Trophoblast cell (in vitro differentiated cells and primary cell): ENCODE measurements at places on chromosomes 5 and 9.
A peak's percentile ranks its signal among the peaks of the same experiment; 100 is the strongest.

- DNase-seq: no peak
Measured at GRCh38 chr5:117072439-117072838, 497.8 kb upstream of the SEMA6A start.

GRCh38 chr5:36705055-36705454 is 98.6 kb downstream of the SLC1A3 start:
- DNase-seq: no peak

GRCh38 chr5:14809369-14810155 is 62.0 kb downstream of the ANKH start:
- peak; percentile 38 for DNase-seq

- peak; percentile 68 for DNase-seq
Measured at GRCh38 chr9:79224672-79225433, 346.9 kb upstream of the TLE4 start.

GRCh38 chr5:39730006-39730405 is 305.2 kb upstream of the DAB2 start:
- peak; percentile 17 for DNase-seq

- no peak for DNase-seq
Measured at GRCh38 chr9:115142517-115143270, 24.7 kb upstream of the TNC start.
